ENCODE measurements at places on chromosomes 3 and 15.
A peak's percentile ranks its signal among the peaks of the same experiment; 100 is the strongest.

- DNase-seq, result no peak
These were observed 107.1 kb downstream of the ZMAT3 start for GRCh38 chr3:178964551-178964950.

- peak; percentile 51 for DNase-seq
These were observed 89.0 kb upstream of the TPM1 start for GRCh38 chr15:62953496-62954045.

DNA sequence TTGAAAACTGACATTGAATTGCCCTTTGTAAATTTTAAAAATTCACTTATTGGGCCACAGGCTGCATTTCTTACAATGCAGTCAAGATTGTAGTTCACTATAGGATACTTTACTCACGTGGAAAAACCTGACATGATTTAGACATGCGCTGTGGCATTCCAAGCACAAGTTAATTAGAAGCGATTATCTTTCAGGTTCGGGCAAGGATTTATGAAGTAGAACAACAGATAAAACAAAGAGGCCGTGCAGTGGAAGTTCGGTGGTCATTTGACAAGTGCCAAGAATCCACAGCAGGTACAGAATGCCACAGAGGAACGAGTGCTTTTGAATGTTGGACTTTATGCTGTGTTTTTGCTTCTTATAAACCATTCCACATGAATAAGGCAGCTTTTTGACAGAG is 37.8 kb downstream of the GPR171 start:
- no peak for DNase-seq

DNA sequence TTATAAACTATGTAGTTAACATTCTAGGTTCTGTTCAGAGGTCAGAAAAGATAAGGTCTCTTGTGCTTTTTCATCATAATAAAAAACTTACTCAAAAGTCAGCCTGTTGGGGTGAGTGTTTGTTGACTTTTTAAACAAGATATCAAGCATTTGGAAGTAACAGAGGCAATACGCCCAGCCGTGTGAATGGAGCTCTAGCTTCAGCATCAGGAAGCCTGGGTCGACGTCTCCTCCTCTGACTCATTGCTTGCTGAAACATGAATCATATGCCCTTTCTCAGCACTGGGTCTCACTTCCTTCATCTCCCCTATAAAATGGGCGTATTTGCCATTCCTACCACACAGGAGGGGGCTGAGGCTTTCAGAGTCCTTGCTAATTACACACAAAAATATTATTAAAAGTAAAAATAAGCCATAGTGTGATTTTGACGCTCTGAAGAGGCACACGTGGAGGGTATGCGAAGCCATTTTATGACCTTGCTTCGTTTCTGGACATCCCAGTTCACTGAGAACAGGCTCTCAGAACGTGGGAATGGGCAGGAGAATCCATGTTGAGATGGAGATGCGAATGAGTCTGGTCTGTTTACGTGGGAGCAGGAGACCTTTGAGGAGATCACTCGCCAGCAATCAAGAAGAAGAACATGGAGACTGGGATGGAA is 220.8 kb upstream of the TPRG1 start:
- DNase-seq, result no peak

DNA sequence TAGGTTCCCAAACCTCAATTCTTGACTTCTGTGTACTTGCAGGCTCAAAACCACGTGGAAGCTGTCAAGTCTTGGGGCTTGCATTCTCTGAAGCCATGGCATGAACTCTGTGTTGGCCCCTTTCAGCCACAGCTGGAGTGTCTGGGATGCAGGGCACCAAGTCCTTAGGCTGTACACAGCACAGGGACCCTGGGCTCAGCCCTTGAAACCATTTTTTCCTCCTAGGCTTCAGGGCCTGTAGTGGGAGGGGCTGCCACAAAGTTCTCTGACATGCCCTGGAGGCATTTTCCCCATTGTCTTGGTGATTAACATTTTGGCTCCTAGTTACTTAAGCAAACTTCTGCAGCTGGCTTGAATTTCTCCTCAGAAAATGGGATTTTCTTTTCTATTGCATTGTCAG is 135.4 kb downstream of the ATG7 start:
- no peak for DNase-seq

DNA sequence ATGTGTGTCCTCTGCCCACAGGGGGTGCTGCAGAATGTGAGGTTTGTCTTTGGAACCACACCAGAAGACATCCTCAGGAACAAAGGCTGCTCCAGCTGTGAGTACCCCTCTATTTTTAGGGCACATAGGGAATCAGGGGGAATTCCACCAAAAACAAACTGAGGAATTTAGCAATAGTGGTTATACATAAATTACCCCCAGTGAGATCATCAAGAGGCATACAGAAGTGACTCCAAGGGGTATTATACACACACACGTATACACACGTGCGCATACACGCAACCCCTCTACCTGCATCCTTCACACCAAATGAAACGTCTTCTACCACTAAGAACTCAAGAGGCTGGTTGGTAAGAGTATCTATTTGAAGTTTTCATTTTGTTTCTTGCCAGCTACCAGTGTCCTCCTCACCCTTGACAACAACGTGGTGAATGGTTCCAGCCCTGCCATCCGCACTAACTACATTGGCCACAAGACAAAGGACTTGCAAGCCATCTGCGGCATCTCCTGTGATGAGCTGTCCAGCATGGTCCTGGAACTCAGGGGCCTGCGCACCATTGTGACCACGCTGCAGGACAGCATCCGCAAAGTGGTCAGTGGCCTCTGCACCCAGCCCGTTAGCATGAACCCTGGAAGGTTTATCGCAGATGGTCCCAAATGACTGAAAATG is 2.9 kb downstream of the THBS1 start:
- DNase-seq, result no peak

GRCh38 chr3:127735767-127736693 is 63.3 kb downstream of the ABTB1 start:
- no peak for DNase-seq

GRCh38 chr15:34357653-34358052 is 9.3 kb downstream of the LPCAT4 start:
- DNase-seq, result no peak

DNA sequence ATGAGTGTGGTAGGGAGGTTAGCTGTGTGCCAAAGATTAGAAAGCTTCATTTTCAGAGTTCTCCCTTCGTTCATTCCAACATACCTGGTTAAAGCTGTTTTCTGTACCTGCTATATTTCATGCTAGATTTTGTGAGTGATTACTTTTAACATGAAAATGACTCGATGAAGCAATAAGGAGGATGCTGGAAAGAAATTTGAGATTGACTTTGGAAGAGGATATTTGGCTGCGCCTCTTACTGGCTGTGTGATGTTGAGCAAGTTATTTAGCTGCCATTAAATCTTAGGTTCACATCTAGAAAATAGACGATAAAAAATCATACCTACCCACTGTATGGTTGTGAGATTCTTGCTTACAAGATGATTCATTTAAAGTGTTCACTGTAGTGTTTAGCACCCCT is 288.7 kb downstream of the ZIC4 start:
- no peak for DNase-seq

- DNase-seq, result no peak
These were observed 3.9 kb downstream of the SERF2 start for GRCh38 chr15:43795997-43796396.

GRCh38 chr15:60541481-60542299 is 62.7 kb upstream of the ICE2 start:
- DNase-seq, result no peak

GRCh38 chr3:148528024-148528423 is 169.7 kb upstream of the AGTR1 start:
- no peak for DNase-seq

- DNase-seq, result no peak
These were observed 1038.7 kb downstream of the IGSF11 start for GRCh38 chr3:117995842-117996437.

GRCh38 chr3:54514416-54514815 is 392.1 kb downstream of the CACNA2D3 start:
- no peak for DNase-seq

DNA sequence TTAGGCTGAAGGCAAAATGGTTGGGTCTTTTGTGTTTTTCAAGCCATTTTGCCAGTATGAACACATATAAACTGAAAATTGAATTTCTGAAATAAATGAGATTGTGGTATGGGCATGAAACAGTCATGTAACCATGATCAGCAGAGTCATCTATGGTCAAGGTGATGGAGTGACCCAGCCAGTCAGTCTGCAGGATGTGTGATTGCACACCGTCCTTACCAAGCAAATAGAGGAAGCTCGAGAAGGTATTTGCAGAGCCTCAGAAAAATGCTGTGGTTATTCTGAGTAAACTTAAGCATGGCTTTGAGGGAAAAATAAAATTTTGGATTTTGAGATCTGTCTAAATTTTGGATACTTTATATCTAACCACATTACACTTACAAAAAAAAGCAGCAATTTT is 95.9 kb upstream of the RNF7 start:
- DNase-seq, result peak; percentile 4

- DNase-seq, result no peak
These were observed 25.4 kb upstream of the MRPS22 start for GRCh38 chr3:139318431-139318816.

DNA sequence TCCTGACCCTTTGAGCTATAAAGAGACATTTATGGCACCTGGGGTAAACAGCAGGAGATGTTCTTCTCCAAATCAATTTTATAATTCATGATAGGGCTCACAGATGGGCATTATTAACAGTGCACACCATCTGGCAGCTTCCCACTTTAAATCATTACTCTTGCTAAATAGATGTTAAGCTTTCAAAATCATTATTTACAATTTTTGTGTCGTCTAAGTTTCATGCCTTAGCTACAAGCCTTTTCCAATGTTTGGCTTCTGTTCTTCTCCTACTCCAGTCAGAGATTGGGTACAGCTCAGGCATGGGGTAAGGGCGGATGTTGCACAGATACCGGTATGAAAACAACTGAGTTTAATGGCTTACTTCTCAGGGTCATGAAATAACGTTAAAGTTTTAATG is 120.9 kb upstream of the PFN2 start:
- no peak for DNase-seq

GRCh38 chr3:135495891-135496290 is 469.6 kb upstream of the PPP2R3A start:
- no peak for DNase-seq

- DNase-seq, result no peak
These were observed 52.0 kb upstream of the CORO2B start for GRCh38 chr15:68526784-68527183.

- DNase-seq, result no peak
These were observed 480.3 kb upstream of the ALCAM start for GRCh38 chr3:104886220-104886995.

- DNase-seq, result peak; percentile 68
These were observed 66.1 kb downstream of the NOX5 start for GRCh38 chr15:69080295-69081248.

GRCh38 chr3:124802702-124803101 is 72.5 kb downstream of the UMPS start:
- DNase-seq, result no peak

- DNase-seq, result no peak
These were observed 18.2 kb downstream of the LAMP3 start for GRCh38 chr3:183144363-183144762.

DNA sequence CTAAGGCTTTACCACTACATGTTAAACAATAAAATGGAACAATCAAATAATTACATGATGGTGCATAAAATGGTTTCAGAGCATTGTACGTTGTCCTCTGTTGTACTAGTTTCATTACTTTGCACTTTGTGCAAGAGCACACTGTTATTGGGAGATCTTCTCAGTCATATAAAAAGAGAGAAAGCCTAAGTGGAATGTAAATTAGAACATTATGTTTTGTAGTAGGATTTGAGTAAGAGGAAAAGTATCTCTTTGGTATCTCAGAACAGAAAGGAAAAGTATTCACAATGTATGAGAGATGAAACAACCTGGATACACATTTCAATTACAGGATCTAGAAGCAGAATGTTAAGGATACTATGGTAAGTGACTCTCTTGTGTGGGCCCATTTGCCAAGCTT is 26.9 kb upstream of the PLSCR2 start:
- DNase-seq, result no peak

DNA sequence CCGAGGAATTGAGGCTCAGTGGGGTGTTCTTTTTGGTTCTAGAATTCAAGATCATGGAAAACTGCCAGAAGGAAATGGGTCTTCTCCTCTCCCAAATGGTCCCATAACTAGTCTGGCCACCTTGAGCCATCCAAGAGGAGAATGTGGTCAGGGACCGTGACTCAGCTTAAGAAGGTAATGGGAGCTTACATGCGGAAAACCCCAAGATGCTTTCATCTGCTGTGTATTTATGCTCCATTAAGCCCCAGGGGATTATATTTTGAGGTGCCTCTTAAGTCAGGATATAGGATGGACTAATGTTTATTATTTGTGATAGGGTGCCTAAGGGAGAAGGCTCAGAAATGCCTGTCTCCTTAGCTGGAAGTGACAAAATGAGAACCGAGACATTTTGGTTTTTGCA is 39.2 kb upstream of the DLG1 start:
- DNase-seq, result no peak

DNA sequence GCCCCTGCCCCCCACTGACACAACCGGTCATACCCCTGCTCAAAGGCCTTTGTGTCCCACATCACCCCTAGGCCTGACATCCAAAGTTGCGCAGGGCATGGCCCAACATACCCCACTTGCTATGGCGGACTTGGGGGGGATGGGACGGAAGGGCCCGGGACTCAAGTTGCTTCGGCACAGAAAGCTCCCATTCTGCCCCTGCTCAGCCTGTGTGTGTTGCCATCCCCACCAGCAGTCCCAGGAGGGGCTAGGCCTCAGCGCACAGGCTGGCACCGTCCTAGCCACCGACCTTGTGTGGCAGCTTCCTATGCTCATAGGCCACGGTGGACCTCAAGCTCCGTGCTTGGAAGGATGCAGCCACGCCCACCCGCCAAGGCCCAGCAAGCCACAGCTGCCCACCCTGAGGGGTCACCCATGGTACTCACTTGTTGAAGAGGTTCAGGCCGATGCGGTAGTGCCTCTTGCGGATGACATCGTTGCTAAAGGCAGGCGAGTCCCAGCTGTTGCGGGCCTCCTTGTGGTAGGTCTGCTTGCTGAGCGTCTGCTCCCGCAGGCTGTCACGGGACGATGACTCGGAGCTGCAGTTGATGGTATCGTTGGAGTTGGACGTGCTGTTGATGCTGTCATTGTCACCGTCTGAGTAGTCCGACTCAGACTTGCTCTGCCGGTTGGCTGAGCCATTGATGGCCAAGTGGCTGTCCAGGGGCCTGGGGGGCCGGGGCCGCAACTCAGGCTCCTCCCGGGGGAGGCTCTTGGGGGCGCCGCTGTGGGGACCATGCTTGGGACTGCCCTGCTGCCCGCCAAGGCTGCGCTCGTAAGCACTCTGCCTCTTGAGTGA is 93.9 kb upstream of the RPL32 start:
- DNase-seq, result no peak

GRCh38 chr3:150074697-150075416 is 104.2 kb upstream of the PFN2 start:
- DNase-seq, result no peak

- DNase-seq, result no peak
These were observed 52.4 kb downstream of the IL20RB start for GRCh38 chr3:137010137-137010536.

DNA sequence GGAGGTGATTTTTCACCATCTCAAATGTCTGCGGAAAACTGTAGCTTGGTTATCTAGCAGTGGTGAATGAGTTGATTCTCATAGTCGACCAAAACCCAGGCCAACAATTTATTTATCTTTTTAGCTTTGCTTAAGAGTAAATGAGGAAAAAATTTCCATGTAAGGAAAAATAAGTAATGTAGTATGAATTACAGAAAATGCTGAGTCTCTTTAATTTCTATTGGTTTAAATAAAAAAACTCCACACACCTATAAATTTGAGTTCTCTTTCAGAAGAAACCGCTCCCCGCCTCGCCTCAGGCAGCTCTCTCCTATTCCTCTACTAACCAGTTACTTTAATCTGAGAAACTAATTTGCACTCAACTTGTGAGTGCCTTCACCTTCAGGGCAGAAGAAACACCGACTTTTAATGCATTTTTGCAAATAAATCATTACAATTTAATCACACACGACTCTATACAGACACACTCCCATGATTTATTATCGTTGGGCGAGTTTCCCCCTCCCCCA is 540 bp upstream of the RSRC1 start:
- DNase-seq, result no peak
